ENCODE measurements at places on chromosomes 3 and 15.

GRCh38 chr3:33360136-33360825, 79.9 kb downstream of the UBP1 start:
- no peak for DNase-seq

- DNase-seq: no peak
These were observed 75.0 kb downstream of the SEMA5B start for GRCh38 chr3:122952520-122952919.

DNA sequence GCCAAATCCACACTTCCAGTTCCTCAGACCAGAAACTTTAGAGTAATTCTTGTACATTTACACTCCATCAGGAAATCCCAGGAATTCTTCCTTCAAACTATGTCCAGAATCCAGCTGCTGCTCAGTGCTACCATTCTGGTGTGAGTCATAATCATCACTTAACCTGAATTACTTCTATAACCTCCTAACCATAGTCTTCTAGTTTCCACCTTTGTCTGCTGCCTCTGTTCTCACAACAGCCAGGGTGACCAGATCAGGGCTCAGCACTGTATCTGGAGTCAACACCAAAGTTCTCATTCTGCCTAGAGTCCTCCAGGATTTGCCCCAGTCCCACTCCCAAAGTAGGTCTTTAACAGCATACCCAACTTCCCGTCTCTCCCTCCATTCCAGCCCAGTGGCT, 3.4 kb downstream of the CLDND1 start:
- DNase-seq: no peak

GRCh38 chr3:160196511-160197104, 28.6 kb upstream of the C3orf80 start:
- DNase-seq: no peak

DNA sequence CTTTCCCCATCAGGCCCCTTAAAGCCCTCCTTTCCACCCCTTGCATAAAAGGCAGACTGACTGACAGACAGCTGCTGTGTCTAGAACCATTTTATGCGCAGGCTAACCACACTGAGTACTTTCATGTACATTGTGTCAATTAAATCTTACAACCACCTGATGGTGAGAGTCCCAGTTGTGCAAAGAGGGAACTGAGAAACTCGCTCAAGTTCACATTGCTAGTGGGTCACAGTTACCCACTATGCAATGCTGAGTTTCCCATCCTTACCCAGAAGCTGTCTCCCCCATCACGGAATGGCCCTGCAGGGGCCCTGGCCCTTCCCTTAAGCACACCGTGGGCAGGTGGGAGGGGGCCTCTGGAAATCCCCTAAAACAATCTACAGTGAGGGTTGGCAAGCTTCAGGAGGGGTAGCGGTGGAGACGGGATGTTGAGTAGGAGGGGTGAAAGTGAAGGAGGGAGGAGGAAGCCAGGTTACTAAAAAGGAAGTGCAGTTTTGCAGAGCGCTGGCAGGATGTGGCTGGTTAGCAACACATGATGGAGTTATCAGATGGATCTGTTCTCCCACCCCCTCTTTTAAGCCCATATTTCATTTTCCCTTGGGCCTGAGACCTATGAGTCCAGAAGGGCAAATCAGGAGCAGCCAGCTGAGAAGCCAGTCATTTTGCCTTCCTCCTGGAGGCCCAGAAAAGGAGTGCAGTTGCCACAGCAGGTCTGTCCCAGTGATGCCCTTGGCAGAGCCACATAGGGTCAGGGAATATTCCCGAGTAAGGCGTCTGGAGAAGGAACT, 30.0 kb downstream of the STARD5 start:
- no peak for DNase-seq

Data from thoracic aorta (tissue), 2 donors.